ENCODE measurements at places on chromosomes 4 and X.

- DNase-seq = no peak
Observed at GRCh38 chr4:85732124-85732523, 257.2 kb downstream of the ARHGAP24 start.

- no peak for DNase-seq
Observed at GRCh38 chr4:151152028-151152427, 52.6 kb downstream of the RPS3A start.

DNA sequence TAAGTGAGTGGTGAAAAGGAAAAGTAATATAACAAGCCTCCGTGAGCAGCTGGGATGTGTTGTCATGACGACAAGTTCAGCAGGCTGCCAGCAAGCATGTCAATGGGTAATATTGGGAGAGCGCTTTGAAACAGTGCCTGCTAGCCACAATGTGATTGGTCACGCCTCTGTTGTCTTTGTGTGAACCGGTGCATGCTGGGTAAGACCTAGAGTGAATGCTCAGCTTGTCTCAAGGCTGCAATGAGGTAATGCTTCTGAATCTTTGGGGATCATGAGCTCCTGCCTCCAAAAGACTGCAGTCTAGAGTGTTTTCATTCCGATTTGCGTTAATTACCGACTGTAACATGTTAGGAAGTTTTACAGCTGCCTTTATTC lies 54.9 kb downstream of the STOX2 start:
- DNase-seq = peak; percentile 82

DNA sequence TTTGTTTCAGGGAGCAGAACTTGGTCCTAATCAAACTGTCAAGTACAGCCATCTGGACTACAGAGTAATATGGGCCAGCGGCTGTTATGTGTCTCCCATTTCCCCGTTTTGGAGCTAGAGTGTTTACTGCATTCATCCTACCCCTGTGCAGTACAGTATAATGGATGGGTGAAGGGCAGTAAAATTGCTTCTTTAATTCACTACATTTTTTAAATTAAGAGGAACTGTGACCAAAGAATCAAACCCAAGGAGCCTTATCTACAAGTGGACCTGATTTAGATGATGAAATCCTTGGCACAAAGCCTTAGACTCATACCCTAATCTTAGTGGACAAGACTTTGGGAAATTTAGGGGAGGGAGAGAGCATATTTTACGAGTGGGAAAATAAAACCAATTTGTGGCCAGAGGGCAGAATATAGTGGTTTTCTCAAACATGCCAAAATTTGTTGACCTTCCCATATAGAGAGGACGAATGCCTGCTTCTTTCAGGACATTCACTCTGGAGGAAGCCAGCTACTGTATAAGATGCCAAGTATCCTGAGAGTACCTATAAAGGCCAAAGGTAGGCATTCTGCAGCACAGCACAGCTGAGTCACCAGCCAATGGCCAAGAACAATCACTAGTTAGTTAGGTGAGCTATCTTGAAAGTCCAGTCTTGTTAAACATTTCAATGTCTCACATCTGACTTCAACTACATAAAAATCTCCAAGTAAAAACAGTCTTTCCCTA lies 253.8 kb upstream of the KCNIP4 start:
- no peak for DNase-seq

DNA sequence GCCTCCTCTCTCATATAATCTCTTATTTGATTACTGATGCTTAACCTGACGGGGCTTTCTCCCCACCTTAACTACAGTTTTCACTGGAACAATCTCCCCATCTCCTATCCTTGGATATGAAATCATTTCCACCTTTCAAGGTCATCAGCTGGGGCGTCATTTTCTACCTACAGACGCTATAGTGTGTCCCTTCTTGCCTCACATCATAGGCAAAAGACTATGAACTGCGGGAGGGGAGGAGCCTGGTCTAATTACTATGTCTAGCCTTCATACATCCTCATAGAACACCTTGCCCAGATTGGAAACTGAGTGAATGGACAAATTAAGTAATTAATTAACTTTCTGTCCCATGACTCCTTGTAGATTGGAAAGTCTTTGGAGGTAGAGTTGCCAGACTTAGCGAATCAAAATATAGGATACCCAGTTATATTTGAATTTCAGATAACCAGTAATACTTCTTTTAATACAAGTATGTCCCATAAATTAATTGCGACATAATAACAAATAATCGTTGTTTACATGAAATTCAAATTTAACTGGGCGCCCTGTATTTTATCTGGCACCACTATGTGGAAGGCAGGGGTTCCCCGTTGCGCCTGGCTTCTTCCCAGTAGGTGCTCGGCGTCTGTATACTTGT lies 752 bp upstream of the ATP6AP2 start:
- DNase-seq = peak; percentile 73

DNA sequence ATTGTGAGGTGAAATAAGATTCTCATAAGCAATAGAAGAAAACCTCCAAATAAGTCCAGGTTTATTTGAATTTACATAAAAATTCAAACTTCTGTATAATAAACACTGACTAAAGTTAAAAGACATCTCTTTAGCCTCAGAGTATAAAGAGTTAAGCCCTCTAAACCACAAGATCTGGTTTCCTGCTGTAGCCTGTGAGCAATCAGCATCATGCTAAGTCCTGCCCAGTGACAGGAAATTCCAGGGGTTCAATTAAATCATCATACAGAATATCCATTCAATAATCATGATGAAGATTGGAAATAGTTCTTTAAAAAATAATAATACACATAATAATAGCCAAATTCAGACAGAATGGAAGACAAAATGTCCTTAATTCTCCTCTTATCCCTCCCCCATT lies 139.2 kb upstream of the DGKK start:
- DNase-seq = no peak

DNA sequence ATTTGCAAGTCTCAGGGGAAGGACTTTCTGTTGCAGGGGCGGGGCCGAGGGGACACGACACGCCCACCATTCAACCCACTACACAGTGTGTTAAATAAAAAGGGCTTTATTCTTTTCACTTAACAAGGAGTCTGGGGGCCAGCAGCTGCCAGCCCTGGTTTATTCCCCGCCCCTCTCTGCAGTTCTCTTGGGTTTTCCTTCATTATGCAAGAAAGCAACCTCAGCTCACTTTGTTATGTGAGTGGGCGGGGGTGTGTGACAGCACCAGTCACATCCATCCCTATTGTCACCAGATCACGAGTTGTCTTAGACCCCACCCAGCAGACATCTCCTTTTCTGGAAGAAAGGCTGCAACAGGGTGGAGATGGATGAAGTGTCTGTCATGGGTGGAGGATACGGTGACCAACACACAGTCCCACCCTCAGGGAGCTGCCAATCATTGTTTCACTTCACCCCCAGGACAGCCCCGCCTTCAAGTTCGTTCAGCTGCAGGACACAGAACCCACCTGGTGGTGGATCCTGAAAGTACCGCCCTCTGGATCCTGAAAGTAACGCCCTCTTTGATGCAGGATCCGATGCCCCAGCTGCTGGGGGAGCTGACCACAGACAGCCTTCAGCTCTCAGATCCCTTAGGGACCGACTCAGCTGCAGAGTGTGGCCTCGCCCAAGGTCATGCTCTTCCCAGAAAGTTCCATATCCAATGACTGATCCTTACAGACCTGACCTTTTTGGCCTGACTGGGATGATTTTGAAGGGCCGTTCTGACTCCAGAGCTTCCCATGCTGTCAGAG lies 79.6 kb downstream of the SMIM20 start:
- no peak for DNase-seq

- no peak for DNase-seq
Observed at GRCh38 chrX:134173541-134174272, 63.3 kb upstream of the CCDC160 start.
